ENCODE measurements at places on chromosomes 2 and 18.

DNA sequence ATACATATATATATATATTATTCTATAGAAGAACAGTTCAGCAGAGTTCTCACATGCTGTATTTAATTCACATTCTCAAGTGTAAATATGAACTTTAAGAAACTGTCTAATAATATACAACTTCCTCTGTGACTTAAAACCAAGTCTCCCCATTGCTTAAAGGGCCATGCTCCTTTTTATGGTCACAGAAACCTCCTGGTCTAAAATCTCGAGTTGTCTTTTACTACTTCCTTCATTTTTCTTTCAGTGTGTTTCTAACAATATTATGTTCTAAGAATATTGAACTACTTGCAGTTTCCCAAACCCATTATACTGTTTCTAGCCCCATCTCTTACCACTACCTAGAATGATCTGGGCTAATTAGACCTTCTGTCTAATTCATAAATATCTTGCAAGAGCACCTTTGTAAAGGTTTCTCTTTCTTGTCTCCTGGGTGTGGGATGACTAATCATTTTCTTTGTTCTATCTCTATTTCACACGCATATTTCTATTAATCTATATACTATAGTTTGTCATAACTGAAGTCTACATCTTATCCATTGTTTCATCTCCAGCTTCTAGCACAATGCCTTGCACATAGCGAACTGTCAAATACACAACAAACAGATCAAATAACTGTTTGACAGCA lies 48.8 kb downstream of the ERBB4 start:
- no peak for DNase-seq

- peak; percentile 40 for DNase-seq
Measured at GRCh38 chr2:10668402-10669012, 21.3 kb downstream of the NOL10 start.

GRCh38 chr18:25322806-25323205 lies 29.2 kb downstream of the ZNF521 start:
- DNase-seq: no peak

- DNase-seq: no peak
Measured at GRCh38 chr2:224927011-224927410, 115.3 kb downstream of the DOCK10 start.

GRCh38 chr2:71546777-71547281 lies 93.5 kb downstream of the DYSF start:
- no peak for DNase-seq
